ENCODE measurements at places on chromosomes 2 and 18. TPM values are rescaled to one million over a fixed set of nuclear protein-coding genes. Genes with fewer than 3 reads are reported as not detected.

MROH2A gene
- total RNA-seq, result 0.28 TPM

ERFE gene
- 7.8 TPM for total RNA-seq

STPG4 gene
- total RNA-seq, result 0.10 TPM

C2orf80 gene
- total RNA-seq, result not detected

GREB1L gene
- 0.95 TPM for total RNA-seq

ZBTB7C gene
- total RNA-seq, result 0.05 TPM

CYP26B1 gene
- total RNA-seq, result 14.5 TPM

SPATA3 gene
- not detected for total RNA-seq

ANKRD62 gene
- not detected for total RNA-seq

SPDYA gene
- total RNA-seq, result 0.14 TPM

ARHGAP15 gene
- not detected for total RNA-seq

TMEM17 gene
- total RNA-seq, result 5.4 TPM

FAM124B gene
- 0.06 TPM for total RNA-seq

CPO gene
- total RNA-seq, result not detected

PHOSPHO2 gene
- total RNA-seq, result 2.4 TPM

FSHR gene
- total RNA-seq, result 0.07 TPM

HNMT gene
- total RNA-seq, result 0.85 TPM

NLRC4 gene
- total RNA-seq, result not detected

LCT gene
- total RNA-seq, result 0.03 TPM

PTCD3 gene
- 57.4 TPM for total RNA-seq

DNAH6 gene
- total RNA-seq, result 0.11 TPM
